ENCODE measurements at places on chromosomes 2 and 18.

DNA sequence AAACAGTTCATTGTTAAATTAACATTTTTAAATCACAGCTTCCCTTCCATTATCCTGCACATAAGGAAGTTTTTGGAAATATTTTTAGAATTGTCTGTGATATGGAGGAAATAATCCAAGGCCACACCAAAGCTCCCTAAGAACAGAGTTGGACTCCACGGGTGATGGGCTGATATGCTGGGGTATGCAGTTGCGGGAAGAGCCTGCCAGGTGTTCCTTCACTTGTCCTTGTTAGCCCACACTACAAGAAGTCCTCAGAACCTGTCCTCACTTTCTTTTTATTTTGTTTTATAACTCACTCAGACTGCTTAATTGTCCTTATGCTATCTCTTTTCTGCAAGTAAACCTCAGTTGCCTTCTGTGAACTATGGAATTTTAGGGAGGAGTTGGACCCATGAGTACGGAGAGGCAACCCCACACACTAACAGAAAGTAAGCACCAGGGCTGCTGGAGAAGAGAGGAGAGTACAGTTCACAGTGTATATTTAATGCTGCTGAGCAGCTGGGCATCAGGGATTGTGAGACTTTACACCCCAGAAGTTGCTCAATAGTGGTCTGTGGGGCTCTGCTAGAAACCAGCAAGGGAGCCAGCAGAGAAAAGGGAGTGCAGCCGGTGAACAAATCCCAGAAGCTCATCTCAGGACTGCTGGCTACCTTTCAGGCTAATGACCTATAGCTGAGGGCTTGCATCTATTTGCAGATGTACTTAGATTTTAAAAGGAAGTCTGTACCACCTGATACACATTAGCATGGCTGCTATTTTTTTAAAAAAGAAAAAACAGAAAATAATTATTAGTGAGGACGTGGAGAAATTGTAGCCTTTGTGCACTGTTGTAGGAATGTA, 280.1 kb upstream of the STON1 start:
- DNase-seq: no peak

- peak; percentile 17 for DNase-seq
Observed at GRCh38 chr18:59265246-59265973, 7.8 kb downstream of the RAX start.

DNA sequence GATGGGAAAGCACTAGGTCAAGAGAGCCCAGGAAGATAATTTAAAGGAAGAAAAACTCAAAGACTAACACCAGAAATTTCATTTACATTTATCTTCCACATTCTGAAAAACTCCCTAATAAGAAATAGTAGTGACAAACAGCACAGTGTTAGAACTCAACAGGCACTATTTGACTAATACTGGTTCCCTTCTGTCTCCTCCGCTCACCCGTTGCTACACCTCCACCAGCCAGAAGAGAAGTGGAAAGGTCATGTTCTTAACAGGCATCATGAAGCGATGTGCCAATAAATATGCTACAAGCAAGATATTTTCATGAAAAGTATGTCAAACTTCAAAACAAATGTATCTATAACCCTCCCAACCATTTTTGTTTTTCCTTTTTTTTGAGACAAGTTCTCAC, 5.7 kb downstream of the ROCK1 start:
- DNase-seq: no peak

- no peak for DNase-seq
Observed at GRCh38 chr2:217632043-217632442, 370.8 kb downstream of the TNS1 start.

GRCh38 chr2:26980971-26981370, 10.5 kb downstream of the MAPRE3 start:
- DNase-seq: no peak

- DNase-seq: no peak
Observed at GRCh38 chr18:9772847-9773677, 65.0 kb downstream of the RAB31 start.

DNA sequence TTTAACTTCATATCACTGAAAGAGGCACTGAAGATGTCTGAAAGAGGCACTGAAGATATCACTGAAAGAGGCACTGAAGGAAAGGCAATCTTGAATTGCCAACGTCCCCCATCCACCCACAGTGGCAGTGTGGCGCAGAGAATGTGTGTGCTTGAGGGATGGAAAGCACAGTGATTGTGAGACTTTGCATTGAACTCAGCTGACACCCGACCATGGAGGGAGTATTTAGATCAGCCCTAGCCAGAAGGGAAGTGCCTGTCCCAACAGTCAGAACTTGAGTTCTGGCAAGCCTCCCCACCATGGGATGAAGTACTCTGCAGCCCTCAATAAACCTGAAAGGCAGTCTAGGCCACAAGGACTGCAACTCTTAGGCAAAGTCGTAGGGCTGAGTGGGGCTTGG, 33.8 kb downstream of the MAP4K3 start:
- no peak for DNase-seq

GRCh38 chr18:65606551-65607130, 144.2 kb upstream of the CDH7 start:
- DNase-seq: no peak

DNA sequence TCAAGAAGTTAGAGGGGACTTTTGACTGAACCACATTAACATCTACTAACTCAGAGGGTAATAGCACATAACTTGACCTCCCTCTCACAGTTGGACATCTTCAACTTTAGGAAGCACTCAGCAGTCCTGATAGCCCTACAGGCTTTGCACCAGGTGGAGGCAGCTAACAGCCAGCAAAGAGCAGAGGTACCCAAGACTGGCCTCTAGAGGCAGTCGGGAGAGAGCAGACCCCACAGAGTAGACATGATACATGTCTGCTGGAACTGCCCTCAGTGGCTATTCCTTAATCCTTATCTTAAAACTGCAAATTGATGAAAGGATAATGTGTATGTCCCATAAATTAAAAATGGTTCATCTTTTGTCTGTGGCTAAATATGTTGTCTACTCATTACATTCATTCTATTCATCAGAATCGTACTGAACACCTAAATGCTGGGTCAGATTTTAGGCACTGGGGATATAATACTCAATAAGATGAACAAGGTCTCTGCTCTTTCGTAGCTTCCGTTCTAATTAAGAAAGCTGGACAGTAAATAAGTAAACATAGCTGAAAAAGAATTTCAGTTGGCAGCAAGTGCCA, 49.8 kb downstream of the CAB39 start:
- peak; percentile 16 for DNase-seq

- peak; percentile 27 for DNase-seq
Observed at GRCh38 chr18:58045242-58046092, 1.4 kb downstream of the NEDD4L start.

GRCh38 chr2:217060516-217060915, 200.7 kb upstream of the TNP1 start:
- no peak for DNase-seq

DNA sequence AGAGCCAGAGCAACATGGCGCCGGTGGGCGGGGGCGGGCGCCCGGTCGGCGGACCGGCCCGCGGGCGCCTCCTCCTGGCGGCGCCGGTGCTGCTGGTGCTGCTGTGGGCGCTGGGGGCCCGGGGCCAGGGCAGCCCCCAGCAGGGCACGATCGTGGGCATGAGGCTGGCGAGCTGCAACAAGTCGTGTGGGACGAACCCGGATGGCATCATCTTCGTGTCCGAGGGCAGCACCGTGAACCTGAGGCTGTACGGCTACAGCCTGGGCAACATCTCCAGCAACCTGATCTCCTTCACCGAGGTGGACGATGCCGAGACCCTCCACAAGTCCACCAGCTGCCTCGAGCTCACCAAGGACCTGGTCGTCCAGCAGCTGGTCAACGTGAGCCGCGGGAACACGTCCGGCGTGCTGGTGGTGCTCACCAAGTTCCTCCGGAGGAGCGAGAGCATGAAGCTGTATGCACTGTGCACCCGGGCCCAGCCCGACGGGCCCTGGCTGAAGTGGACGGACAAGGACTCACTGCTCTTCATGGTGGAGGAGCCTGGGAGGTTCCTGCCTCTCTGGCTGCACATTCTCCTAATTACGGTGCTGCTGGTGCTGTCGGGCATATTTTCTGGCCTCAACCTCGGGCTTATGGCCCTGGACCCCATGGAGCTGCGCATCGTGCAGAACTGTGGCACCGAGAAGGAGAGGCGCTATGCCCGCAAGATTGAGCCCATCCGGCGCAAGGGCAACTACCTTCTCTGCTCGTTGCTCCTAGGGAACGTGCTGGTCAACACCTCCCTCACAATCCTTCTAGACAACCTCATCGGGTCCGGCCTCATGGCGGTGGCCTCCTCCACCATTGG, 507 bp downstream of the CNNM4 start:
- DNase-seq: no peak

GRCh38 chr2:26519396-26520147, 41.6 kb upstream of the OTOF start:
- DNase-seq: no peak

DNA sequence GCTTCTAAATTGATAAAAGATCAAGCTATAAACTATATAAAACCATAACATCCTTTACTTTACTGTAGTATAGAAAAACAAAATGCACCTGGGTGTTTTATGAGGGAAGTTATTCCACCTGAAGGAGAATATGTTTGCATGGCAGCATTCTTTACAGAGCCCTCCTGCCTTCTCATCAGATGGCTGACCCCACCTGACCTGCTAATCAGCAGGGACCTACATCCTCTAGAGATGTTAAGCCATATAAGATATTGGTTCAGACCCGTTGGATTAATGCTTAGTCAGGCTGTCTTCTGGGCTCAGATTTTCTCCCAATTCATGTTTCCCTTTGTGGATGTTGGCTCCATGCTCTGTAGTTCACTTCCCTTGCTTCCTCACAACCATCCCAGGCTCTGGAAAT, 414.8 kb downstream of the DPP10 start:
- DNase-seq: no peak

- peak; percentile 60 for DNase-seq
Observed at GRCh38 chr2:119826370-119826961, 66.7 kb downstream of the PTPN4 start.

- DNase-seq: no peak
Observed at GRCh38 chr2:1990724-1991123, 246.4 kb upstream of the PXDN start.

GRCh38 chr2:102262216-102263129, 48.9 kb upstream of the IL1RL1 start:
- DNase-seq: no peak

GRCh38 chr2:1997409-1997808, 253.1 kb upstream of the PXDN start:
- no peak for DNase-seq

DNA sequence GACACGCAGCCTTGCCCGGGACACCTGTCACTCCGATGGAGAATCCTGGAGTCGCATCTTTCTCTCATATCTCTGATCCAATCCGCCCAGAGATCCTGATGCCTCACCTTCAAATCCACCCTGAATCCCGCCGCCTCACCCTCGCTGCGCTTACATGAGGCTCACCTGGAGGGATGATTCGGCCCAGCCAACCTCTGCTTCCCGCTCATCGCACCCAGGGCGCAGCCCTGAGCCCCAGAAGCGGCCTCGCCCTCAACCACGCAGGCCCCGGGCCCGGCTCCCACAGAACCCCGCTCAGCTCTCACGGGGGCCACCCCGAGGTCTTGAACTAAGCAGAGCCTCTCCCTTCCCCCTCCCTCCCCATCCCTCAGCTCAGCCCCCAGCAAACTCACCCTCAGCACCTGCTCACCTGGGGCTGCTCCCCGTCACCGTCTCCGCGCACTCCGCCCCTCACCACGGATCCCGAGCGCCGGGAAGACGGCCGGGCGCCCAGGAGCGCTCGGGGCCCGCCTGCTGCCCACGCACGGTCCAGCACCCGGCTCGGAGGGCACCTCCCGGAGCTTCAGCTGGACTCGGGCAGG, 160.0 kb downstream of the NDUFA10 start:
- no peak for DNase-seq

- DNase-seq: no peak
Observed at GRCh38 chr2:239215136-239215925, 185.5 kb downstream of the HDAC4 start.

DNA sequence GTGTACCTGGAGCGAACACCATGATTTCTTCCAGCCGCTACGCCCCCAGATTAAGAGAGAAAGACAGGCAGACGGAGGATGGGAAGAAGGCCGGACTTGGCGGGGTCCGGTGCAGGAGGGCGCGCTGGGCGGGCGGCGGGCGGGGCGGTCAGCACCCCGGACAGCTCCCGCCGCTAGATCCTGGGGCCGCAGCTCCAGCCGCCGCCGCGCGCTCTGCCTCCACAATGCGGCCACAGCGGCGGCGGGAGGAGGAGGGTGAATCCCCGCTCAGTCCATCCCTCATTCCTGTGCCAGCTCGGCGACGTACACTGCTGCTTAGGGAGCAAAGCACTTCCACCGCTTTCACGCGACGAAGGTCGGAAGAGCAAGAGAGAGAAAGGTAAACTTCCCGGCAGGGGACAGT, at the start of gene AKAIN1:
TSS of gene AKAIN1 (minus strand) at position 226 of the 403 bp plus-strand sequence. CDS start at position 22, 204 bp downstream.
- DNase-seq: no peak

DNA sequence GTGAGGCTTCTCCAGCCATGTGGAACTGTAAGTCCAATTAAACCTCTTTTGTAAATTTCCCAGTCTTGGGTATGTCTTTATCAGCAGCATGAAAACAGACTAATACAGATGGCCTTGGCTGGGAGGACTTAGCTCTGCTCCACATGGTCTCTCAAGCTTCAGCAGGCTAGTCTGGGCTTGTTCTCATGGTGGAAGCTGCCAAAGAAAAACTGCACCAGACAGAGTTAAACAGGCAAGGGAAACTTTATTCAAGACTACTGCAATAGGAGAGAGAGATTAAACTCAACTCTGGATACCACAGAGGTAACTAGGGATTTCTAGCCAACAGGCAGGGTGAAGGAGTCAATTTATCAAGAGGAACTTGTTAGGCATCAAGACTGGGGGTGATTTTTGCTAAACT, 142.1 kb downstream of the CABLES1 start:
- no peak for DNase-seq

DNA sequence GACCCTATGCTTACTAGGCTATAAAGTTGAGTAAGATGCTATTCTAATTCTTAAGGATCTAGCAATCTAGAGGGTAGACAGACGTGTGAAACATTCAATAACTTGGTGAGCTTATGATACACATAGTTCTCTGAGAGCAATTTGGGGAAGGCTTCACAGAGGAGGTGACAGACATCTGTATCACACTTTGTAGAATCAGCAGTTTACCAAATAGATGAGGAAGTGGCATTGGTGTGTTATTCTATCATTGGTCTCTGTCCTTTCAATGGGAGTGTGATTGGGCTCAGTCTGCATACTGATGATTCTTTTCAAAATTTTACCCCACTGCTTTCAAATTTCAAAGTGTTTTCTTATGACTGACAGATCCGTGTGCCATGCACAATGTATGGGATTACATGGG, 47.0 kb upstream of the TMEM178A start:
- DNase-seq: no peak

DNA sequence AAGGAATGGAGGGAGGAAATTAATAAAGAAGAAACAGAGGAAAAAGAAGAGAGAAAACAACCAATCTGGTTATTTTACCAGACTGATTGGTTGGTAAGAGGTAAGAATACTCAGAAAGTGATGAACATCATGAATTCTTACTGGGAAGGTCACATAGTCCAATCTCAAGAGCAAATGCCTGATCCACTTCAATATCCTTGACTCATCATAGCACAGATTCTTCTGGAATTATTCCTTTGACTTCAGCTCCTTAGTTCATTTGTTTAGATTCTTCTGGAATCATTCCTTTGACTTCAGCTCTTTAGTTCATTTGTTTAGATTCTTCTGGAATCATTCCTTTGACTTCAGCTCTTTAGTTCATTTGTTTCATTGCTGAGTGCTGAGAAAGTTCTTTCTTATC, 2030.6 kb upstream of the CELF4 start:
- no peak for DNase-seq
